ENCODE measurements at places on chromosomes 7 and 10.
A peak's percentile ranks its signal among the peaks of the same experiment; 100 is the strongest.

DNA sequence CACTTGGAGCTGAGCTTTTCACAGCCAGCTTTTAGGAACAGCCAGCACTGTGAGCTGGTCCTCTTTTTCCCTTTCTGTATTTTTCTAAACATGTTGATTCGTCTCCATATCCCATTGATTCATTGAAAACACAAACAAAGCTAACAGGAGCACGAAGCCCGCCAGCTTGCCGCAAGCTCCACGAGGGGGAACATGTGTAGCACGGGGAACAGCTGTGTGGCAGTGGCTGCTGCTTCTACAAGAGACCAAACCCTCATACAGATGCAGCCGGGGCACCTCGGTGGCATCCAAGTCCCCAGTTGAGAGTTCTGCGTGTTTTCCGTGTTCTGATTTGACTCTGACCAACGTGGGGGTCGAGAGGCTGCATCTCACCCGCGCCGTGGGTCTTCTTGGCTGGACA lies 80.8 kb upstream of the SH2B2 start:
- no peak for DNase-seq

- peak; percentile 20 for DNase-seq
Measured at GRCh38 chr7:65477326-65477725, 103.7 kb downstream of the ZNF92 start.

DNA sequence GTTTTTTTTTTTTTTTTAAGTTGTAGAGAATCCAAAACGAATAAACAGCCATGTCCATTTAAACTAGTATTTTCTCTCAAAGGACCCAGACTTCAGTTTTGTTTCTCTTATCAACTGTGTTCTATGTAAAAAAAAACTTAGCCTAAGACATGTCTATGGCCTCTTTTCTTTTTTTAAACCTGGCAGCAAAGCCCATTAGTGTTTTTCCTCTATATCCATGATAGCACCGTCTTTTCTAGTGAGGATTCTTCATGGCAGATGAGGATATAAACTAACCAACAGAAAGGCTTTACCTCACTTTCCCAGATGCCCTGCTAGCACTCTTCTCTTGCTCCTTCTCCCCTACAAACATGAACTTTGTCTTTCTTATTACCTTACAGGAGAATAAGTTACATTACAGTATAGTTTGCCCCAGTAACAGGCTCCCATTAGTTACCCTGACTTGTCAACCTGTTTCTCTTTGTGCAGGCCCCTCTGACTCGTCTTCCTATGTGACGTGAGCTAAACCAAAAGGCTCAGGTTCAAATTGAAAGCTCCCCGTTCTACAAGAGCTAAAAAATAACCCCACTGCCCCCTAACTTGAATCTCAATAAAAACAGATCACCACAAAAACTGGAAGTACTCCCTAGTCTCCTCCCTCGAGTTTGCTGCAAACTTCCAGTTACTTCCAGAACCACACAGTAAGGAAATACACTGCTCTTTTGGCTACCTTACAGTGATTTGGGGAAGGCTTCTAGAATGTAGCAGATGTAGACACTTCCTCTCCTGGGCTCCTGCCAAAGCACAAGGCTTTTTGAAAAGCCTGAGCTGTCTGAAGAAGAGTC lies 20.1 kb downstream of the P4HA1 start:
- DNase-seq: peak; percentile 2

DNA sequence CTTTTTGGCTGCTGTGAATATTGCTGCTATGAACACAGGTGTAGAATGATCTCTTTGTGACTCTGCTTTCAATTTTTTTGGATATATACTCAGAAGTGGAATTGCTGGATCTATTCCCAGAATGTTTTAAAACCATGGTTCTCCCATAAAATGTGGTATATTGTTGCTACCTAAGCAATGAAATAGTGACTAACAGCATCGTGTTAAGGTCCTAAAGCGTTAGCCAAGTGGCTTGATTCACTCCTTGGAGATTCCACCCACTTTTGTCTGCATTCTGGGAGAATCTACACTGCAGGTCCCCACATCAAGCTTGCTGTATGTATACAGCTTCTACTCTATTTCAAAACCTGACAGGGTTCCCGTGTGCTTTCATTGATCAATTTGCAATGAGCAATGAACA lies 105.6 kb downstream of the CDK6 start:
- no peak for DNase-seq

DNA sequence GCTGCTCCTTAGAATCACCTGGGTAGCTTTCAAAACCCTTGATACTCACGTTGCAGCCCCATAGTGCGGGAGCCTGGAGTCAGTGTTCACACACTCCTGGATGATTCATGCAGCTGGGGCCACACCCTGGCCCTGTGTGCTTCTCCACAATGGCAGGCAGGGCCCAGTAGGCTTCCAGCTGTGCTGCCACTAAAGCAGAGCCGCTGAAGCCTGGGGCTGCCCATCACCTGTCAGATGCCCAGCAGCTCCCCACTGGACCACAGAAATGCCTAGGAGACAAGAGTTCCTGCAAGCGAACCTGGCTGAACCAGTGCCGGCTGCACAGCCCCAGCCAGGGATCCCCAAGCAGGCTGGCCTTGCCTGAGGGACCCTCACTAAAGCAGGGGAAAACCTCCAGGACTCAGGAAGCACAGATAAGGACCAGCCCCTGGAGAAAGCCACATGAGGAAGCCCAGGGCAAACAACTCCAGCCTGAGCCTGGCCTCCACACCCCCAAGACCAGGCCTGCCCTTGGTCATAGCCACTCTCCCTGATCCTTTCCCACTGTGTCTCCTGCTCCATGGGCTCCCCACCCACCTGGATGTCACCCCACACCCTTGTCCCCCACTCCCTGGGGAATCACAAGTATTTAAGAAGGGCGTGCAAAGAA lies 111.9 kb downstream of the GRID1 start:
- DNase-seq: no peak

GRCh38 chr10:68871105-68871711 lies 29.9 kb upstream of the DDX50 start:
- DNase-seq: peak; percentile 51

DNA sequence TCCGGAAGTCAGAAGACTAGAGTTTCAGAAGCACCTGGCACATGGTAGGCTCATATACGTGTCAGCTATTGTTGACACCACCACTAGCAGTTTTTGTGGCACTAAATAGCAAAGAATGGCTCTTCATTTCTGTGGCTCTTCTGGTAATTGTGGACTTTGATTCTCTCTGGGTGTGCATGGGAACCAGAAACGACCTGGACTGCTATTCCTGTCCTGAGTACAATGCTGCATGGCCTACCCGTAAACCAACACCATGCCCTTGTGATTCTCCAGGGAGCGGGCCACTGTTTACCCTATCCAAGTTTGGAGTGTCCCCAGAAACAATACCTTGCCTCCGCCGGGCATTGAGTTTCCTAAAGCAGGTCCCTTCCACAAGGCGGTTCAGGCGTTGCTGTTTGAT lies 162.9 kb upstream of the AOAH start:
- no peak for DNase-seq

DNA sequence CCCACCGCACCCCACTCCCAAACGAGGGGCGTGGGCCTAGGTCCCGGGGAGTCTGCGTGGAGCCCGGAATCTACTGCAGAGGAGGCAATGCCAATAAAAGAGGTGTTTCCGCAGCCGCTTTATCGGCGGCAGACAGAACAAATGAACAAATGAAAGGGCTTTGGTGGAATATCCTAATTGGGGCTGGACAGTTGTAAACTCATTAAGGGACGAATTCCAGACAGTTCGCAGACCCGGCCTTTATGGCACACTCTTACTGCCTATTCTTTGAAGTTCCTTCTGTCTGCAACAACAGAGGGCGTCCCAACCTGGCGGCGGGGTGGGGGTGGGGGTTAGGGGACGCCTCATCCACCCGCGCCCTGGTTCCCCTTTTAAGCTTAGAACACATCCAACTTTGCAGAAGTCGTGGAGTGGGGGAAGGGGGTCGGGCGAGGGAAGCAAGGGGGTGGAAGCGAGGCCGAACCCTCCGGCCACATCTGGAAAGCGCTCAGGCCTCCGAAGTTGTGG lies 4.1 kb downstream of the HOXA9 start:
- DNase-seq: no peak

- DNase-seq: no peak
Measured at GRCh38 chr10:92011560-92012214, 88.1 kb downstream of the BTAF1 start.

DNA sequence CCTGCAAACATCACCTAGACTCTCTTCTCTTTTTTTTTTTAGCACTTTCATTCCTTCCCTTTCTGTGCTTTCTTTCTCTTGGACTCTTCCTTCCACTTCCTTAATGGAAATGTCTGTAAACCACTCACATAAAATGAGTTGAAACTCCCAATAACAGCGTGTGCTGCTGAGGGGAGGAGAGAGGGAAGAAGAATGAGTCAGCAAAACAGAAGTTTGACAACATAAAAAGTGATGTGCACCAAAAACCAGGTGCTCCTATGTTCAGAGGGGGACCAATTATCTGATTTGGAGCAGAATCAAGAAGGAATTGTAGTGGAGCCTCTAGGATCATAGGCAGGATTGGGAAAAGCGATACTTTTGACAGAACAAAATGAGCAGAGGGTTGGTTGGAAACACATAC lies 712.1 kb upstream of the IGFBP3 start:
- DNase-seq: no peak

GRCh38 chr10:110646417-110647135 lies 2.4 kb downstream of the RBM20 start:
- no peak for DNase-seq

Data from NCI-H2171 treated with DMSO at 0.1 percent for 48 hours (cell line).